Melanocyte of skin (primary cell): ENCODE measurements at places on chromosomes 13 and 19. TPM values are rescaled to one million over a fixed set of nuclear protein-coding genes. Genes with fewer than 3 reads are reported as not detected.

Gene B3GNT3
- under 0.01 TPM in 1 of 2 replicates, not detected in the other for total RNA-seq

Gene LCP1
- total RNA-seq: 2.9 and 3.7 TPM in 2 replicates

Gene RRAS
- total RNA-seq: 11.0 and 12.7 TPM in 2 replicates

Gene ZNF324B
- 12.7 and 14.0 TPM in 2 replicates for total RNA-seq

Gene ANKRD24
- under 0.01 and 0.34 TPM in 2 replicates for total RNA-seq

Gene KLK13
- not detected in 2 replicates for total RNA-seq
